NCI-H524 (cell line): ENCODE measurements at places on chromosomes 1 and 21.
A peak's percentile ranks its signal among the peaks of the same experiment; 100 is the strongest.

GRCh38 chr1:164609089-164609488 is 50.1 kb downstream of the PBX1 start:
- no peak for DNase-seq

- no peak for DNase-seq
These were observed 31.2 kb upstream of the CASZ1 start for GRCh38 chr1:10827377-10828333.

DNA sequence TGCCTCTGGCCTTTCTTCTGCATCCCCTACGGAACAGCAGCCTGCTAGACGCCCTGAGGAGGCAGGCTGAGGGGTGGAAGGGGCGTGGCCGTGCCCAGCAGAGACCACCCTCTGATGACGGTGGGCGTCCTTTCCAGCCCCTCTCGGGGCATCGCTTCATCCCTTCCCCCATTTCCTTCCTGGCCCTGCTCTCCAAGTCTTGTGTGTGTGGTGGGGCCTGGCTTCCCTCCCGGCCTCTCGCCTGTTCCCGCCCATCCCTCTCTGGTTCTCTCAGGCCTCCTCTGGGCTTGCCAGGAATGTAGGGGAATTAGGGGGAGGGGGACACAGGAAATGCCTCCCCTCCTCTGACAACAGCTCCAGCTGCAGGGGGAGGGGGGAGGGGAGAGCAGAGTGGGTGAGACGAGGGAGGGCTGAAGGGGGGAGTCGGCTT is 51.1 kb downstream of the SKI start:
- no peak for DNase-seq

DNA sequence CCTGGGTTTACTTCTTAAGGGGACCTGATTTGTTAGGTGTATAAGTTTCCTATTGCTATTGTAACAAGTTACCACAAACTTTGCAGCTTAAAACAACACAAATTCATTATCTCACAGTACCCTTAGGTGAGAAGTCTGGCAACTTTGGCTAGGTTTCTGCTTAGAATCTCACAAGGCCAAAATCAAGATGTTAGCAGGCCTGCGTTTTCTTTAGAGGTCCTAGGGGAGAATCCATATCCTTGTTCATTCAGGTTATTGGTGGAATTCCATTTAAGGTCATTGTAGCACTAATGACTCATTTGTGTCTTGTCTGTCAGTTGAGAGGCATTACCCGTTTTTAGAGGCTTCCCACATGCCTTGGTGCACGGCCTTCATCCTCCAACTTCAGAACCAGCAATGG is 8.2 kb upstream of the SH2D1B start:
- no peak for DNase-seq

GRCh38 chr1:54962612-54963395 is 17.6 kb upstream of the TMEM61 start:
- DNase-seq = no peak

DNA sequence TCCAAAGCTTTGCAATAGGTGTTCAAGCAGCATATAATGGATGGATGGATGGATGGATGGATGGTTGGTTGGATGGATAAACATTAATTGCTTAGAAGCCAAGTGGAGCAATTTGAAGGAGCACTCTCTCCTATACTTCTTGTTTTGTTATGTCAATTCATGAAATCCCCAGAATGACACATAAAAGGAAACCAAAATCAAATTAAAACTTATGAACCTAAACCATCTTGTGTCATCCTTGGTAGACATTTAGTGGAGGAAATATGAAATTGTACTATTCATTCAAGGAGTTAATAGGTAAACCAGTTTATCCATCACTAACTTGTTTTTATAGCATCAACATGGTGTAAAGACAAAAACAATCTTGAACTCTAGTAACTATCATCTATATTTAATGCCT is 122.5 kb downstream of the NR5A2 start:
- no peak for DNase-seq

- no peak for DNase-seq
These were observed 20.4 kb downstream of the KCNH1 start for GRCh38 chr1:211113566-211113965.

DNA sequence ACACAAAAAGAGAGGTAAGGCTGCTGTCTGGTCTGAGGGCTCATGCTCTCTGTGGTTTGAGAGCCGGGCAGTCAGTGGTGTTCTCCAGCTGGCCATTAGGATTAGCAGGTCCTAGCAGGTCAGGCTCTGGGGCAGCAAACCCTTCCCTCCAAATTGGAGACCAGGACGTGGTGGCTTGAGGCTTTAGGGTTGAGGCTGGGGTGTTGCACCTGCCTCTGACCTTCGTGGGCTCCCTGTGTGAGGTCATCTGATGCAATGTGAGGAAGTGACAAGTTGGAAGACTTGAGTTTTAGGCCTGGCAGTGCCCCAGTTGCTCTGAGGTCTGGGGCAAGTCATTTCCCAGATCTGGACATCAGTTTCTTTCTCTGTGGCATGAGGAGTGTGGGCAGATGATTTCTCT is 24.4 kb downstream of the SZRD1 start:
- DNase-seq = no peak

- no peak for DNase-seq
These were observed 1.4 kb upstream of the TBX19 start for GRCh38 chr1:168279253-168279652.

- DNase-seq = no peak
These were observed 505.8 kb downstream of the SMYD3 start for GRCh38 chr1:246001142-246001836.

- no peak for DNase-seq
These were observed 64.6 kb downstream of the ATP5PO start for GRCh38 chr21:33850985-33851384.

GRCh38 chr1:11448373-11449099 is 30.4 kb upstream of the DISP3 start:
- peak; percentile 55 for DNase-seq

DNA sequence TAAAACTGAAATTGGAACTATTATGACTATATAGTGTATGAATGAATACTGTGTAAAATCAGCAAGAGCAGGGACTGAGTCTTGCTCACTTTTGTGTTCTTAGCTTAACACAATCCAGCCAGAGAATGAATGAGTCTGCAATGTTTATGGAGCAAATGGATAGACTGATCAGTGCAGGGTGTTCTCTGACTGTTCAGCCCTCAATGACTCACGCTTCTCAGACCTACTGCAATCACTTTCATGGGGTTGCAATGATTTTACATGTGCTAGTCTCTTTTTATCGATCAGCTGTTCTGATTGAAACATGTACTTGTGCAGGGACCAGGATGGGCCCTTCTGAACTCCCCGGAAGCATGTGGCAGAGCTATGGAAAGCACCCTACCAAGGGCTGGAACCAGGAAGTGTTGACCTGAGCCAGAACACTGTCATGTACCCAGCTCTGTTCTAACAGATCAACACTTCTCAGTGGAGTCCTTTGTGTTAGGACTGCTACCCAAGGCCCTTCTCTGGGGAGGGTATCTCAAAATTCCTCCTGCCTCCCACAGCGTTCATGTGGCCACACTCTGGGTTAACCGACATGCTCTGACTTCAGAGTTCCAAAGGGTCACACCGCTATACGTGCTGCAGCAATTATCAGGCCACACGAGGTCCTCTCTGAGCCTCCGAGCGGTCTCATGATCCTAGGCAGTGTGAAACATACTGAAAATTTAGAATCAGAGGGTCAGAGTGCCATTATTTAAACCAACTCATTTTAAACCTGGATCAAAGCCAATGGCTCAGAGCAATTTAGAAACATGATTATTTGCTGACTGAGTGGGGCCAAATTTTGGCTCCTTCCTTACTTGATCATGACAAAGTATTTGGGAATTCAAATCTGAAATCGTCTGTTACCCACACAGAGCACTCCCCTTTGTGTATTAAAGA is 35.2 kb downstream of the GRIK1 start:
- DNase-seq = no peak

DNA sequence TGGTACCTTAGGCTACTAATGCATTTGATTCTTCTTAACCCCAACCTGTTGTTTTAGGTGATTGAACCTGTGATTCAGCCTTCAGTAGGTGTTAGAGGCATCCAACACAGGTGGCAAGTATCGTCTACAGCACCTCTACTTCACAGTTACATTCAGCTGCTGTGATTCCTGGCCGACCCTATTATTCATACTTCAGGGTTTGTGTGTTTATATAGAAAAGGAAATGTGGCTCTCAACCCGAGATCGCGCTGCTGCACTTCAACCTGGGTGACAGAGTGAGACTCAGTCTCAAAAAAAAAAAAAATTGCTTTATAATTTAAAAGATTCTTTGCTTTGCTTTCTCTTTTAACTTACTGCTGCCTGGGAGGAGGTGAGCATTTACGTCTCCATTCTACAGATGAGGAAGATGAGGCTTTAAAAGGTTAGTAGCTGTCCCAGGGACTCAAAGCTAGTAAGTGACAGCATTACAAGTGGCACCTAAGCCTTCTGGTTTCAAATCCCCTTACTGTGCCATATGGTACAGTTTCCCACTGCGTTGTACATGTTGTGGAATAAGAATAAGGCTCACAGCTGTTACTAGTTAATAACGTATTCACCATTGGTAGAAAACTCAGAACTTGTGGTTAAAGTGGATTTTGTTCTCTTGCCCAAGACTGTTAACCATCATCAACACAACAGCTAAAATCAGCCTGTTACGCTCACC is 9.9 kb upstream of the GPR25 start:
- DNase-seq = peak; percentile 93

DNA sequence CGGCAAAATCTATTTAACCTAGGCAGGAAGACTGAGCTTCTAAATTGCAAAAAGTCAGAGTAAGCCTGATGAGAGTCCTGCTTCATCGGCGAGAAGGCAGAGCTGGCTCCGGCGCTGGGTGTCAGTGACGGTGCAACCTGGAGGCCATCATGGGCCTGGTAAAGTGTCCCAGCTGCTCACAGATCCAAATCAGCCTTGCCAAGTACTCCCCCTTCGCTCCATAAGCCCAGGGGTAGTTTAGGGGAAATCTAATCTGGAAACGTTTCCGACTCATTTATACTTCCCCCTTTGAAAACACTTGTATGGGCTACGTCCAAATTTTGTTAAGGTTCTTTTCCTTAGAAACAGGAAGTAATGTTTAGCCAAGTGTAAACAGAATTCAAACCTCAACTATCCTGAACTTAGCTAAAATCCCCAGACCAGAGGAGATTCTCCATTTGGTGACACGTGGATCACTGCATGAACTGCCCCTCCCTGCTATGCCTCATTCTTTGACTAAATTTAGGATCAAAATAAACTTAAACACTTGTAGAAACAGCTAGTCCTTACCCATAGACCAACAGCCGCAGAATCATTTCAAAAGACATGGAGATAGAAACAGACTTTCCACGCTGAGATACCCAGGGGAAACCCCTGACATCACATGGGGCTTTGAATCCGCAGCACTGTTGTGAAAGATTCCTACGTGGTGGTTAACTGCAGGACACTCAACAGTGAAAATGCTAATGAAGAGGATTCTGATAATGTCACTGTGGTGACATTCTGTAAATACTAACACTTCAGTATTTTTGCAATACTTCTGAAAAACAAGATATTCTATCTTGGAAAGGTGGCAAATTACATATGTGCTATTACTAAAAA is 172.7 kb downstream of the TGFBR3 start:
- DNase-seq = peak; percentile 13

DNA sequence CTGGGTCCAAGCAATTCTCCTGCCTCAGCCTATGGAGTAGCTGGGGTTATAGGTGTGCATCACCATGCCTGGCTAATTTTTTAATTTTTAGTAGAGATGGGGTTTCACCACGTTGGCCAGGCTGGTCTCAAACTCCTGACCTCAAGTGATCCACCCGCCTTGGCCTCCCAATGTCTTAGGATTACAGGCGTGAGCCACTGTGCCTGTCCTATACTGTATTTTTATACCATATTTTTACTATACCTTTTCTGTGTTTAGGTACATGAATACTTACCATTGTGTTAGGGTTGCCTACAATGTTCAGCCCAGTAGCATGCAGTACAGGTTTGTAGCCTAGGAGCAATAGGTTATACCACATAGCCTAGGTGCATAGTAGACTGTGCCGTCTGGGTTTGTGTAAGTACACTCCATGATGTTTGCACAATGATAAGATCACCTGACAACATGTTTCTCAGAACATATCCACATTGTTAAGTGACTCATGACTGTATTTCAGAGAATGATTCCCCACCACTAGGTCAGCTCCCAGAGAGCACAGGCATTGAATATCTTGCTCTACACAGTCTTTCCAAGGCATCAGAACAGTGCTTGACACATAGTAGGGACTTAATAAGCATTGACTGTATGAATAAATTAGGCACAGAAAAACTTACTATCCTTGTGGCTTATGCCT is 6.0 kb upstream of the CITED4 start:
- no peak for DNase-seq

- peak; percentile 22 for DNase-seq
These were observed 54.5 kb downstream of the PCNX2 start for GRCh38 chr1:233240829-233241682.

GRCh38 chr1:11970441-11971185 is 9.6 kb upstream of the MFN2 start:
- DNase-seq = no peak

DNA sequence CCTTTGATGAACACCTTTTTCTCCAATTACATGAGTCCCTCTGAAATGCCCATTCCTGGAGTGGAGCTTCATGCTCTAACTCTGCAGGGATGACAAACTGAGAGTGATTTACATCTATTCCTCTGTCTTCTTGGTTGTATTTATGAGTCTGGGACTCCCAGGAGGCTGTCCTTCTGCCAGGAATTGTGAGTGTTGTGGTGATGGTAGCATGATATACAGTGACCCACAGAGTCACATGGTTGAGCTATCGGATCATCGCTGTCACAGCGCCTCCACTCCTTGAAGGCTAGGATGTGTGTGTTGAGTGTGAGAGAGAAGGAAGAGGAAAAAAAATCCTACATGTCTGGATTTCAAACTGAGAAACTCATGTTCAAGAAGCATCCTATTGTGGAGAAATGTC is 163.4 kb upstream of the CACNA1E start:
- DNase-seq = no peak

DNA sequence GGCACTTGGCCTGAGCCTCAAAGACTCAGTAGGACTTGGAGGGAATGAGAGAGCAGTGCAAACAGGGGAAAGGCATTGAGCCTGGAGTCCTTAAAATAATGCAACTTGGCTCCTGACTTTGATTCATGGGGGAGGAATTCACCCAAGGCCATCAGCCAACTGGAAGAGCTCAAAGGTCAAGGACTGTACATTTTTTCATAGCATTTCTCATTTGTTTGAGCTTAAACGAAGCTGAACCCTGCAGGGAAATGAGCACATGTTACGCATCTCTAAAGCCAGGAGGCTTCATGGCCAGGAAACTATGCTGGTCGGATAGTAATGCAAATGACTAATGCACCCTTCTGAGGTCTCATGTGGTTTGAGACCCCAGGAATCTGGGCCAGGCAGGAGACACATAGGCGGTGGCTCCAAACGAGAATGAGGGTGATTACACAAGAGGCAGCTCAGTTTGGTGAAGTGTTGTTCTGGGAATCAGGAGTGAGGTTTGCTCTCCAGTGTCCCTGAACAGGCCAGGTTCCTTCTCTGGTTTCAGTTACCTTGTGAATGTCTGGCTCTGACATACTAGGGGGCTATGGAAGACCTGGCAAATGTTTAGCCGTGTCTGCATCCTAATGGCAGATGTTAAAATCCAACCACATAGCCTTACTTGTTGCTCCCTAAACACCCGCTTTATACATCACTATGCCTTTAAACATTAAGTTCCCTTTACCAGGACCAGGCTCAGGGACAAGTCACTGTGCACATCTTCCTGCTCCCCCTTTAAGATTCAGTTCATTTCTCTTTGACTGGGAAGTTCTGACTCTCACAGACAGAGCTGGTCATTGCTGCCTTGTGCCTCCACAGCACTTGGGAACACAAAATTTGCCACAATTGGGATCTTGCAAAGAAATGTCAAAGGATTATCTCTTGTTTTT is 503.9 kb upstream of the USP24 start:
- no peak for DNase-seq
